ENCODE measurements at places on chromosomes 1 and 21.

DNA sequence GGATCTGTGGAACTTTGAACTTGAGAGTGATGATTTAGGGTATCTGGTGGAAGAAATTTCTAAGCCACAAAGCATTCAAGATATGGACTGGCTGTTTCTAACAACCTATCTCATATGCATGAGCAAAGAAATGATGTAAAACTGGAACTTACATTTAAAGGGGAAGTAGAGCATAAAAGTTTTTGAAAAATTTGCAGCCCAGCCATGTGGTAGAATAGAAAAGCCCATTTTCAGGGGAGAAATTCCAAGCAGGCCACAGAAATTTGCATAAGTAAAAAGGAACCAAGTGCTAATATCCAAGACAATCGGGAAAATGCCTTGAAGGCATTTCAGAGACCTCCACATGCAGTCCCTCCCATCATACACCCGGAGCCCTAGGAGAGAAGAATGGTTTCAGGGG lies 15.7 kb downstream of the RIIAD1 start:
- no peak for DNase-seq

GRCh38 chr1:214244841-214245240 lies 36.1 kb upstream of the SMYD2 start:
- DNase-seq, result no peak

GRCh38 chr1:9084906-9085305 lies 15.5 kb upstream of the SLC2A5 start:
- DNase-seq, result no peak

DNA sequence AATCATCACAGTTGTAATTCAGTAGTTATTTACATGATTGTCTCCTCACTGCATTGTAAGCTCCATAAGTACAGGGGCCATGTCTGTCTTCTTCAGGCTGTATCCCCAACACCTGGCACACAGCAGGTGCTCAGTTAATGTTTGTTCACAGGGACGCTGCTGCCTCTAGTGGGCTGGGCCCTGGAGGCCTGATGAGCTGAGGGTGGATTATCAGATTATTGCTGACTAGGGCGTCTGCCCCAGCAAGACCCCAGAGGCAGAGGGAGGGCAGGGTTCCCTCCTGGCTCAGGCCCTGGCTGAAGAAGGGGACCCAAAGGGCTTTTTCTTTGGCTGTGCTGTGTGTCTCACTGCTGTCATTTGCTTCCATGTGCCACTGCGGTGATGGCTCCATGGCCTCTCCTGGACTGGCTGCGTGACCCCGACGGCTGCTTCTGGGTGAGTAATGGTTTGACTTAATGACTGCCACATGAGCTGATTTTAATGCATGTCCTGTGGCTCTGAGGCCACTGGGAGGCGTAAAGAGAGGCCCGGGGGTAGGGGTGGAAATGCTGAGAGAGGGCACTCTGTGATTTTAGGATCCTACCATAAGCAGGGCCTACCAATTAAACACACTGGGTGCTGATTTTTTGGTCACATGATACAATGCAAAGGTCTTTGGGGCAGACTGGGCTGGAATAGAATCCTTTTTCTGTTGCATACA lies 20.8 kb upstream of the EPB41 start:
- no peak for DNase-seq

- DNase-seq, result no peak
These were observed 1348.0 kb downstream of the MRPL39 start for GRCh38 chr21:24259241-24259640.

All from GM12864 (cell line).